Right renal pelvis (tissue), 4 donors: ENCODE measurements at places on chromosomes 11 and 22.
A peak's percentile ranks its signal among the peaks of the same experiment; 100 is the strongest.

GRCh38 chr22:44276041-44276440 lies 36.7 kb downstream of the SHISAL1 start:
- no peak for DNase-seq

- no peak for DNase-seq
These were observed 671.1 kb upstream of the CCDC90B start for GRCh38 chr11:83957038-83957900.

GRCh38 chr11:69541001-69541285 lies 59.5 kb downstream of the LINC01488 start:
- no peak for DNase-seq

GRCh38 chr22:20015971-20016733 lies 471 bp downstream of the ARVCF start:
- DNase-seq, result no peak

GRCh38 chr22:36860821-36861659 lies at the start of gene NCF4:
TSS of gene NCF4 (plus strand) at chr22:36861006. CDS start at chr22:36861172, 166 bp downstream.
- DNase-seq, result no peak

DNA sequence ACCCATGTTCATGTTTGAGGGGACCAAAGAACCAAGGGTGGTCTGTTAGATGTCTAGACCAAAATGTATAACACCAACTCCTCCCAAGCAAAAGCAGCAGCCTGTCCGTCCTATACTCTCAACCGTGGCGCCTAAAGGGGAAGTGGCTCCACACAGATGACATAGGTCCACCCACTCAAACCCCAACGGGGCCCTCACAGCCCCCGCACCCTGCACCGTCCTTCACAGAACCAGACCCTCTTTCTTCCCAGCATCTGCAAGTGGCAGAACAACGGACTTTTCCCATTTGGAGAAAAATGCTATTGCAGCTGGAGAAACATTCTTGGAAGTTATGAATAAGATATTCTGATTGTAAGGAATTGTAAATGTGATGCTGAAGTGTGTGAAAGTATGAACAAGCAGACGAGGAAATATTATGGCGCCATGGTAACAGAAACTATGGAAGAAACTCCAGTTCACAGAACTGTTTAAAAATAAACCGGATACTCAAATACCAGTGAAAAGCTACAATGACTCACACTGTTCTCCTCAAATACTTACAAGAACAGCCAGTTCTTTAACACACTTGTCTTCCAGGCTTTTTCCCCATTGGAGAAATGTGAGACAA lies 76.5 kb upstream of the ARFGAP3 start:
- peak; percentile 24 for DNase-seq

DNA sequence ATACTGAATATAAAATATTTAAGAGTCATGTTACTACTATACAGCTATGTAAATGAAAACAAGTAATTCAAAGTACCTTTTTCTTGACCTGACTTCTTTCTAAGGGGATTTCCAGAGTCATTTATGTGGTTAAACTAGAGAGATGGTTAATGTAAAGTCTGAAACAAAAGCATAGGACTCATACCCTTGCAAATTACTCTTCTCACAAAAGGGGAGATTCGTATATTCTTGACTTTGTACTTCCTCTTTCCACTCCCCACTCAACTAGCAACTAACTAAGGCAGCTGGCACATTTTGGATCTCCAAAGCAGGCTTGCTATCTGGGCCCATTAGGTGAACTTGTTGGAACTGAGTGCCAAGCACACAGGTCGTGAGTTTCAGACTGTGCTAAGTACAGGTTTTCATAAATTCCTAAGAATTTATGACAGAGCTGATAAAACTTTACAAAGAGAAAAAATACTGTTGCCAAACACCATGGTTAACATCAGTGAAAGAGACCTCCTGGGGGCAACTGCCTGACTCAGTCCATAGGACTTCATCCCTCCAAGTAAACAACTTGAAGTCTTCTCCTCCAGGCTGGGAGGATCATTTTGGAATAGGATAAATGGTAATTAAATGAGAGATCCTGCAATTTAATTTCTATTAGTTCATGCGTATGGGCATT lies 77.0 kb upstream of the DDI1 start:
- DNase-seq, result no peak

GRCh38 chr22:36246718-36247117 lies 6.2 kb upstream of the APOL1 start:
- DNase-seq, result no peak

DNA sequence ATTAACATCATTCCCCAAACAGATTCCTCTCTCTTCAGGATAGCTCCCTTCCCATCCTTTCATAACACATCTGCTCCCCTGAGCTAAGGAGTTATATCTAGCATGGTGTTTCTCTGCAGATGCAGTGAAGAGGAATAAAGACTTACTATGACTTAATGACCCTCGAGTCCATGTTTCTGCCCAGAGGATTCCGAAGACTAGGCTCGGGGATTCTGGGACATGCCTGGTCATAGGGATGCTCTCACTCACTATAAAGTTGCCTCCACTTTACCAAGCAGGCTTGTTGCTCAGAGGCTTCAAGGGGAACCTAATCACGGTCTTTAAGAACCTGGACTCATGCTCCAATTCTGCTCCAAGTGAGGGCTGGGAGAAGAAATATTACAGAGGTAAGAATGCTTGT lies at the start of gene OR52E4:
OR52E4 (plus strand) TSS at position 301 of the 400 bp plus-strand sequence. CDS start 3,664 bp downstream, outside the sequence.
- DNase-seq, result no peak

- no peak for DNase-seq
These were observed 43.5 kb upstream of the TP53I11 start for GRCh38 chr11:44993971-44994704.

DNA sequence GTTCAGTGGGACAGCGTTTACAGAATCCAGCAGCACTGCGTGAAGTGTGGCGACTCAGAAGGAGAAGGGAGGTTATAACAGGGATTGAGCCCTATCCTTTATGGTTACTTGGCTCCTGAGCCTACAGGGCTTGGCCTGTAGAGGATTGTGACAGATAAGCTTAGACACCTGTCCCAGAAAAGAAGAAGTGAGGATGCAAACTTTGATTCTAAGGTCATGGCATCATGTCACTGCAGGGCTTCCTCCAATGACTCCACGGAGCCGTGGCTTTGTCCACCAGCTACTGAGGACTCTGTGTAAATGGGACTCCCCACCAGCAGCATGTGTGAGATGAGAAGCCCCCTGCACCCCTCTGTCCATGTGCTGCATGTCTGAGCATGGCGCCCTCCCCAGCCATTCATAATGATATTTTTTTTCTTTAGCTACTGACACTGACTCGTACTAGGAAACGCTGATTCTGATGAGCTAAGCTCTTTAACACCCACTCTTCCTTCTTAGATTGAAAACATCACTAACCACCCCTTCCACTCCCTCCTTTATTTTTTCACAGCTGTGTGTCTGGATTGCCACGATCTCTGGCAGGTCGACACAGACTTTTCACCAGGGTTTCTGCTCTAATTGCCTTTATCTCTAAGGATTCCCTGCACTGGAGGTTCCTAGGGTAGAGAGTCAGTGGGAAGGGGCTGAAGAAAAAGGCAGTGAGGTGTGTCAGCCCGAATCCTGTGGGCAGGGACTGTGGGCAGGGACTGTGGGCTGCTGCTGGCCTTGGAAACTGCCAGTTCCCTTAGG lies 65.5 kb upstream of the TTC12 start:
- no peak for DNase-seq

GRCh38 chr11:78820741-78821140 lies 246.1 kb upstream of the NARS2 start:
- DNase-seq, result no peak

GRCh38 chr11:104661471-104661870 lies 236.8 kb downstream of the CASP12 start:
- DNase-seq, result no peak

GRCh38 chr11:65217441-65218423 lies 36.0 kb downstream of the CAPN1 start:
- DNase-seq, result no peak

GRCh38 chr22:39207141-39208012 lies 37.4 kb downstream of the PDGFB start:
- DNase-seq, result no peak

- no peak for DNase-seq
These were observed 41.3 kb upstream of the ETS1 start for GRCh38 chr11:128628686-128629085.

DNA sequence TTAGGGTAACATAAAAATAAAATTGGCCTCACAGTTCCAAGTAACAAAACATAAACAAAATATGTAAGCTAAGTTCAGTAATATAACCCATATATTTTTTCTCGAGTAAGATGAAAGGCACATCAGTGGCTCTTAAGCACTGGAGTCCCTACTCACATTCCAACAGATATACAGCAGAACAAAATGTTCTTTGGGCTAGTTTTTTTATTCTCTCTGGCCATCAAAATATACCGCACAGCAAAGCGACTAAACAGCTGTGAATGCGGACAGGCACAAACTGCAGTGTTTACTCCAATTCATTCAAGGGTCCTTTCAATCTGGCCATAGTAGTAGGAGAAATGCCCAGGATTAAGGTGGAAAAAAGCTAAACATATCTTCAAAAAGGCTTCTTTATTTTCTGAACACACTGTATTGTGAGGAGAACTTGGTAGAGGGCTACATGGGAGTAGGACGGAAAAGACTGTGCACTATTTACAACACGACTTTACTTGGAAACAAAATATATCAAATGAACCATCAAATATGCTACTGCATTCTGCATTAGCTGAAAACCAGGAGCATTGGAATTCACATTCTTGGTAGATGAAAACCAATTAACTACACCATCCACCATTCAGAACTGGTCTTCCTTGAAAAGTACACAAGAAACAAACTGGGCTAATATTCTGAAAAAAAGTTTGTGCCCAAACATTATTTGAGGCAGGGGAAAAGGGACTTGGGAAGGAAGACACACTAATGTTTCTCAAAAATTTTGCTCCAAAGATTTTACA lies 4.4 kb downstream of the CDON start:
- DNase-seq, result no peak

GRCh38 chr22:19055801-19056200 lies 66.4 kb downstream of the DGCR2 start:
- no peak for DNase-seq

GRCh38 chr22:41818596-41818995 lies 14.3 kb upstream of the SREBF2 start:
- no peak for DNase-seq

DNA sequence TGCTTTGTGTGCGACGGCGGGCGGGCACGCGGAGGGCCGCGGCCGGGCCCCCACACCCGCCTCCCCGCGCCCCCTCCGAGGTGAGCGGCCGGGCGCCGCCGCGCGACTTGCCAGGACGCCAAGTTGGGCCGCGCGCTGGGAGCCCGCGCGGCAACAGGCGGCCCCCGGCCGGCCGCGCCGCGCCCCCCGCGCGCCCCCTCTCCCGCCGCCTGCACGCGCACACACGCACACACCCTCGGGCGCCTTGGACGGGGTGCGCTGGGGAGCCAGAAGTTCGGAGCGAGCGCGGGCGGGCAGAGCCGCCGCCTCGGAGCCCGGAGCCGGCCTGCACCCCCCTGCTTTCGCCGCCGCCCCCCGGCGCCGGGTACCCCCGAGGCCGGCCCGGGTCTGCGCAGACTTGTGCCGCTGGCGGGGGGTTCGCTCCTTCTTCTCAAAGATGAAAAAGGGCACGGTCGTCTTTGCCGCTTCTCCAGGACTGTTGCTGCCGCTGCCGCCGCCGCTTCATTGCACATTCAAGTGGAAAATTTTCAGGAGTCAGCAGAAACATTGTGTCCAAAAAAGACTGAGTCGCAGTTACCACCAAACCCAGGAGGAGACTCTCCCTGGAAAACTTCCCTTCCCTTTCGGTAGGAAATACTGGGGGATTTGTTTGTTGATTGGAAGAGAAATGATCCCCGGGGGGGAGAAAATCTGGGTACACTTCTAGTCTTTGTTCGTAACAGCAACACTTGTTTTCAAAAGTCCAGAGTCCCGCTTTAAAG lies 895 bp downstream of the TEAD1 start:
- DNase-seq, result no peak

DNA sequence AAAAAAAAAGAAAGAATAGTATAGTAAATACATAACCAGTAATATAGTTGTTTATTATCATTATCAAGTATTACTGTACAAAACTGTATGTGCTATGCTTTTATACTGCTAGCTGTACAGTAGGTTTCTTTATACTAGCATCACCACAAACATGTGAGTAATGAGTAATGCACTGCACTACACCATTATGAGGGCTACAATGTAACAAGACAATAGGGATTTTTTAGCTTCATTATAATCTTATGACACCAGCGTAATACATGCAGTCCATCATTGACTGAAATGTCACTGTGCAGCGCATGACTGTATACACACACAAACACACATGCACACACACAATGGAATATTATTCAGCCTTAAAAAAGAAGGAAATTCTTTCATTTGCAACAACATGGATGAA lies 111.5 kb upstream of the ZBED5 start:
- DNase-seq, result no peak

- DNase-seq, result no peak
These were observed 195.9 kb upstream of the SESN3 start for GRCh38 chr11:95426823-95427462.

DNA sequence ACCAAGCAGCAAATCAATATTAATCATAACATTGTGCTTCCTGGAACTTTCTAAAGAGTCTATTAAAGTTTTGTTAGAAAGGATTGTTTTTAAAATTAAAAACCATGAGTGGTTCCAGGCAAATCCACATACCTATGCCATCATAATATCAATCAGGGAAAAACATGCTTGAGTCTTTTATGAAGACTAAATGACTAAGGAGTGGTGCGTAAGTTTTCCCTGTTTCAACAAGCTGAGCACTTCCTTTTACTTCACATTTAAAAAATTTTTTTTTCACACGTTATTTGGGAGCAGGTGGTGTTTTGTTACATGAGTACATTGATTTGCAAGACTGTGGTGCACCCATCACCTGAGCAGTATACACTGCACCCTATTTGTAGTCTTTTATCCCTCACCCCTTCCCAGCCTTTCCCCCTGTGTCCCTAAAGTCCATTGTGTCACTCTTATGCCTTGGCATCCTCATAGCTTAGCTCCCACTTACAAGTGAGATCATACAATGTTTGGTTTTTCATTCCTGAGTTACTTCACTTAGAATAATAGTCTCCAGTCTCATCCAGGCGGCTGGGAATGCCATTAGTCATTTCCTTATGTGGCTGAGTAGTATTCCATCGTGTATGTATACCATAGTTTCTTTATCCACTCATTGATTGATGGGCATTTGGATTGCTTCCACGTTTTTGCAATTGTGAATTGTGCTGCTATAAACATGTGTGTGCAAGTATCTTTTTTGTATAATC lies 1190.3 kb upstream of the RAG2 start:
- DNase-seq, result no peak

DNA sequence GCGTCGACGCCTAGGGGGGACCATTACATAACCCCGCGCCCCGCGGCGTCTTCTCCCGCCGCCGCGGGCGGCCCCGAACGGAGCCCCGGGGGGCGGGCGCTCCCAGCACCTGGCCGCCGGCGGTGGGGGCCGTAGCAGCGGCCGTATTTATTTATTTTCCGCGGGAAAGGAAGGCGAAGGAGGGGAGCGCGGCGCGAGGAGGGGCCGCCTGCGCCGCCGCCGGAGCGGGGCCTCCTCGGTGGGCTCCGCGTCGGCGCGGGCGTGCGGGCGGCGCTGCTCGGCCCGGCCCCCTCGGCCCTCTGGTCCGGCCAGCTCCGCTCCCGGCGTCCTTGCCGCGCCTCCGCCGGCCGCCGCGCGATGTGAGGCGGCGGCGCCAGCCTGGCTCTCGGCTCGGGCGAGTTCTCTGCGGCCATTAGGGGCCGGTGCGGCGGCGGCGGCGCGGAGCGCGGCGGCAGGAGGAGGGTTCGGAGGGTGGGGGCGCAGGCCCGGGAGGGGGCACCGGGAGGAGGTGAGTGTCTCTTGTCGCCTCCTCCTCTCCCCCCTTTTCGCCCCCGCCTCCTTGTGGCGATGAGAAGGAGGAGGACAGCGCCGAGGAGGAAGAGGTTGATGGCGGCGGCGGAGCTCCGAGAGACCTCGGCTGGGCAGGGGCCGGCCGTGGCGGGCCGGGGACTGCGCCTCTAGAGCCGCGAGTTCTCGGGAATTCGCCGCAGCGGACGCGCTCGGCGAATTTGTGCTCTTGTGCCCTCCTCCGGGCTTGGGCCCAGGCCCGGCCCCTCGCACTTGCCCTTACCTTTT lies at the start of gene EP300:
EP300 (plus strand) TSS at position 570 of the 795 bp plus-strand sequence. CDS start 413 bp downstream, outside the sequence.
- no peak for DNase-seq
